G401 (cell line): ENCODE measurements at places on chromosomes 3 and 15. TPM values are rescaled to one million over a fixed set of nuclear protein-coding genes. Genes with fewer than 3 reads are reported as not detected.

SLC12A6 gene
- total RNA-seq = 2.8 and 3.4 TPM in 2 replicates

GRCh38 chr15:63373330-63373729, 8.3 kb downstream of the CA12 start:
- DNase-seq = no peak

- peak; percentile 27 for DNase-seq
These were observed 56.6 kb upstream of the PRTG start for GRCh38 chr15:55799291-55800212.

EFHB gene
- not detected in 2 replicates for total RNA-seq

DNA sequence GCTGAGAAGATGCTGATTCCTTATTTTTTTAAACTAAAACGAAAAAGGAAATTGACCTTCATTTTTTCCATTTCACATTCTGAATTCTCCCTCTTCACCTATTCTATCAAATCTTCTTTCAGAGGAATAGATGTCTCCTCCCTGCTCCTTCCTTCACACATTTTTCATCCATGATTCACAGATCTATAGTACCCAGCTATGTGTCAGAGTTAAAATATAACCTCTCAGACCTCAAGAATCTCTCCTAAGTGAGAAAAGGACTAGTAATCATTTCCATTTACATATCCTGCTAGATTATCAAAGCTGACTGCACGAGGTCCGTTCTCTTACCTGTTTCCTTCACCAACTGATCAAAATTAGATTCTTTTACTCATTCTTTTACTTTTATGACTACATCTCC, 1297.6 kb upstream of the ALCAM start:
- no peak for DNase-seq

DNA sequence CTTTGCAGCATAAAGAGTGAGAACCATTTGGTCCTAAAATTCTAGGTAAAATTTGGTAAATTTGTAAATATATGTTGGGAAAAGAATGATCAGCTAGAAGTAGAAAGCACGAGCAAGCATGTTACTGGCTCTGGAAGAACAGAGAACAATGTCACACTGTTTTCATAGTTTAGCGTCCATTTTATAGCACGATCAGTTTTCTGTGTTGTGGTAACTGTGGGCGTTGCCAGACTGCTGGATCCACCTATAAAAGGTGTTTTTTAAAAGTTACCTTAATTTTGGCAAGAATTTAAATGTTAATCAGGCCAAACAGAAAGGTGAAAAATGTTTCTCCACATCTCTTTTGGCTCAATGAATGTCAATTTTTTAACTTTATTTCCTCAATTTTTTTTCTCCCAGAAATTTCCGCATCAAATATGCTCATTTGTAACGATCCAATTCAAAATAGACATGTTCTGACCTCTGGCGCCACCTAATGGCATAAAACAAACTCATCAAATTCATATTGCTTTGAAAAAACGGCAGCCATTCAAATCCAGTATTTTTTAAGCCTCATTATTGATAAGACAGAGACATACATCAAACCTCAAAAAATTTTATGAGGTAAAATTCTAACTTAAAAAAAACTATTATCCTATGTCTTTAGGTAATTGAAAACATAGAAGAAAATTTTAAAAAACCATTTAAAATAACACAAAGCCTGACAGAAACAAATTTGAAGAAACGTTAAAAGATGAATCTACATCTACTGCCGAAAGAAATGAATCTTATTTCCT, 5.5 kb upstream of the GP5 start:
- DNase-seq = peak; percentile 65

SUSD5 gene
- 9.2 and 16.6 TPM in 2 replicates for total RNA-seq

BCL2A1 gene
- not detected in 2 replicates for total RNA-seq

DNA sequence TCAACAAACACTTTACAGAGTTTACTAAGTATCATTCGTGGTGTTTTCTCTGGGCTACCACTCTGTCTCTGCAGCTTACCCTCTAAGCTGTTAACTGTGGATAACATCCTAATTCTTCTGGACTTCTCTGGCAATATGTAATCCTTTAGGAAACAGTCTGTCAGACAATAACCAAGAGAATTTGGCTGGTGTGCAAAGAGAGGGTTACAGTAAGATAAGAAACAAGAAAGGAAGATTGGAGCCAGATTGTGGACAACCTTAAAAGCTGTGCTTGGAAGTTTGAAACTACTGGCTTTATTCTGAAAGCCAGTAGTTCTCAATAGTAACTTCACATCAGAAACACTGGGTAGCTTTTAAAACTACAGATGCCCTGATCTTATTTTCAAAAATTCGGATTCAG, 778 bp downstream of the ARL6 start:
- peak; percentile 19 for DNase-seq

DNA sequence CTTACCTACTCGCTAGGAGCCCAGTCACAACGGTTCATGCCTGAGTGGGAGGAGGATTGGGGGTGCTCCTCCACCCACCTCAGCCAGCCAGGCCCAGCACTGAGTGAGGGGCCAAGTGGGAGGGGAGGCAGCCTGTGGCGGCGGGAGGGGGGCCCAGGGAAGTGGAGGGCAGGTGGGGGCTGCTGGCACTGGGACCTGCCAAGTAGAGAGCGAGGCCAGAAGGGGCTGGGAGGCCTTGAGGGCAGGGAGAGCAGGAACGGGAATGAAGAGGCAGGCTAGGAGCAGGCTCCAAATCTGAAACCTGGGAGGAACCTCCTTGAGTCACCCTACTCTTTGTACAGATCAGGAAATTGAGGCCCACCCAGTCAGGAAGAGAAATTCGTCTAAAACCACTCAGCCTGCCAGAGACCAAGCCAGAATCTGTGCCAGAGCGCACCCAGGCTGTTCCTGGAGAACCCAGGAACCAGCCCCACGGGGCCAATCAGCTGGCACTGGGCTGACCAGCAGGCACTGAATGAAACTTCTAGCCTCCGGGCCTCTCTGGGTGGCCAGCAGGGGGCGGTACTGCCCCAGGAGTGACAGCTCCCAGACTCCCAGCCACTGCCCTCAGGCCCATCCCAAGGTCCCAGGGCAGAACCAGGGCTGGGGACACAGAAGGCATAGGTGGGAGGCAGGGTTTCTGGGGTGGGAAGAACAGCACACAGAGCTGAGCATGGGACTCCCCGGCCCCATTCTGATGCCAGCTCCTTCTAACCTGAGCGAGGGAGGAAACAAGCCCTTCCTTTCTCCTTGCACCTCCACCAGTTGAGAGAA, 14.8 kb upstream of the CYP11A1 start:
- peak; percentile 85 for DNase-seq

DNA sequence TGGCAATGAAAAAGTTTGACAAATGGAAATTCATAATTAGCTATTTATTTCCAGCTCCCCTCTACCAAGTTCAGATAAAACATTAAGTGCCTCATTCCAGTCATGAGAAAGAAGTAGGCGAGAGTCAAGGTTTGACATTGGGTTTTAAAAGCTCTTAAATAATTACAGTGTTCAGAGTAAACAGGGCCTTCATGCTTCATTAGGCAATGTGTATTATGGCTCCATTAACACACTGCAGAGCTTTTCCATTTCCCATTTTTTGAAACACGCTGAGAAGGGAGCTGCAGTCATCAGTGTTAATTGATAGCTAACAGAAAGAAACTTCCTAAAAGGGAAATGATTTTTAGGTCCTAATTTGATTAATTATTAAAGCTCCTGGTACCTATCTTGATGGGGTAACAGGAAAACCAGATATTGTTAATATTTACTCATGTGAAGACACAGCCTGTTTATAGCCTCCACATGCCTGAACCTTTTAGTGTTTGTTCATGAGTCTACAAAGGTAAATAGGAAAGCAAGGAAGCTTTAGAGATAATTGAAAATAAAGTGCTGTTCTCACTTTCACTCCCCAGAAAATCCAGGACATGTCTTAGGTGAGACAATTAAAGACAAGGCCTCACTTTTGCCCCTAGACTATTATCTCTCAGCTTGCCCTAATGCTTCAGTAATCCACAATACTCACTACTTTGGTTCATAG, 28.7 kb downstream of the SST start:
- DNase-seq = no peak

FBXW12 gene
- total RNA-seq = 0.68 TPM in 1 of 2 replicates, not detected in the other

- no peak for DNase-seq
These were observed 642.8 kb upstream of the NR2F2 start for GRCh38 chr15:95687686-95688085.

NMNAT3 gene
- not detected in 2 replicates for total RNA-seq

- no peak for DNase-seq
These were observed 9.9 kb upstream of the LEKR1 start for GRCh38 chr3:156816091-156816793.

GRCh38 chr15:44157679-44158078, 37.4 kb downstream of the FRMD5 start:
- no peak for DNase-seq

DNA sequence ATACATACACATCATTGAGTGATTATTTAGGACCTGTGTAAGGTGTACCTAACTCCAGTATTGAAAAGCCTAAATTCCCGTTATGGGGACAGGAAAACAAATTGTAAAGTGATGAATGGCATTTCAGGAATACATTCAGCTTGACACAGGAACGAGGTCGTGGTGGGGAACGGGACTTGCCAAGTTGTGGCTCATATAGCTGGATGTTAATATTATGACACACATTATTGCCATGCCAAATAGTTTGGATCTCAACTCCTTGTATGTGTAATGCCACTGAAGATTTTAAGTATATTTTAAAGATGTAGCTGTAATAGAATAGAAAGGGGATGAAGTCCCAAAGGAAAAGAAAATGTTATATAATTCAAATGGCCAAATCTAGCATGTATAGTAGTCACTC, 227.2 kb upstream of the GOLIM4 start:
- DNase-seq = no peak

DNA sequence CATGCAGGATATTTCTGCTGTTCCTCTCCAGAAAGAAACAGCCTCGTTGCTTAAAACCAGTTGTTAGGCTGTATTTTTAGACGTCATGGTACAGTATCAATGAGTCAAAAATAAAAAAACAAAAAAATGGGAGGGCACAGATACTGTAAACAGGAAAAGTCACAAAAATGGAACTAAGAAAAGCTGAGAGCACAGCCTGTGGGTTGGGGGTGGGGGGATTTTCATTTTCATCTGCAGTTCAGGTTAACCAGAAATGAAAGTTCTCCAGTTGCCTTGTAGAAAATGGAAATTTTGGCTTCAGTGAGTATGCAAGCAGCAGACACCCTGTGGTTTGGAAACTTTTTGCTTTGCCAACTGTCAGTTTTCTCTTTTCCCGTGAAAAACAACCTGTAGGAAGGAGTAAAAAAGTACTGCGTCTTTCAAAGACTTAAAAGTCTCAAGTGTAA, 59.0 kb downstream of the FRMD4B start:
- DNase-seq = no peak

PYDC2 gene
- total RNA-seq = not detected in 2 replicates

DNA sequence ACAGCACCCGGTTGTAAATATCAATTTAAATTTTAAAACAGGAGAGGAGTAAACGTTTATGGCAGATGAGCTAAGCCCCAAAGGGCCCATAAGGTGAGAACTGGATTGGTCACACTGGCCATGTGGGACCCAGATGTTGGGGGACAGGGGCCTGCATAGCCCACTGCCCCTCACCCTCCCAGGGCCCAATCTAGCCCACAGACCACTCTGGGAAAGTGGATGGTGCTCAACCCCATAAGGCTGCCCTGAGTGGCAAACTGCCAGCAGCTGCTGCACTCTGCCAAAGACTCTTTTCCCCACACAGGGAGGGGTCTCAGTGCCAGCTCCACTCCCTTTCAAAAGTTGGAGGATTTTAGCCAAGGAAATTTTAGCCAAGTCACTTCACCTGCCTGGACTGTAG, 42.5 kb downstream of the CCDC12 start:
- DNase-seq = no peak

DNA sequence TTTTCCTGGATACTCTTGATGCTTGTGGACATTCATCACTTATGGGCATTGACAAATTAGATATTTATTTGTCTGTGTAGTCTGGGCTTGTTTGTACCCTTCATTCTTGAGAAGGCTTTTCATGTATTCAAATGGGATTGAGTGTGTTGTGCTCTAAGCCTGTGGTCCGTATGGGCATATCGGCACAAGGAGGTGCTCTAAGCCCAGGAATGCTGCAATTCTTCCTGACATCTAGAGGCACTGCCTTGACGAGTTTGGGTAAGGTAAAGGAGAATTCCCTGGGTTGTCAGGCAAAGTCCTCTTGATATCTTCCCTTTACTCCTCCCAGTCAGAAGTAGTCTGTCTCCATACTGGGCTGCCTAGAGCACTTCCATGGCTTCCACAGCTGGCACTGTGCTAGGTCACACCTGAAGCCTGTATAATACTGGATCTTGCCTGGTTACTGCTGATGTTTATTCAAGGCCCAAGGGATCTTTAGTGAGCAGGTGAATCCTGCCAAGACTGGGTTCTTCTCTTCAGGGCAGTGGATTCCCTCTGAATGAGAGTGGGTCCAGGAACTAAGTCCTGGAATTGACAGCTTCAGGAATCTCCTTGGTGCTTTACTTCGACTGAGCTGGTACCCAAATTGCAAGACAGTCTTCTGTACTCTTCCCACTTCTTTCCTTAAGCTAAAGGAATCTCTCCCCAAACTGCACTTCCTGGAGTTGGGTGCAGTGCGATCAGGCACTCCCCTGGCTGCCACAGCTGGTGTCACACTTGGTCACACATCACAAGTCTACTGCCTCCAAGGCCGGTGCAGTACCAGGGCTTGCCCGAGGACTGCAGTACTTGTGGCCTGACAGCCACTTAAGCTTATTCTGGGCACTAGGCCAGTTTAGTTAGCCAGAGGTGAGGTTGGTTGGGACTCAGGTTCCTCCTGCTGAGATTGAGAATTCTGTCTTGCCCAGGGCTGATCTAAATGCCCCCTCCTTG, 46.0 kb downstream of the GALK2 start:
- DNase-seq = no peak

DNA sequence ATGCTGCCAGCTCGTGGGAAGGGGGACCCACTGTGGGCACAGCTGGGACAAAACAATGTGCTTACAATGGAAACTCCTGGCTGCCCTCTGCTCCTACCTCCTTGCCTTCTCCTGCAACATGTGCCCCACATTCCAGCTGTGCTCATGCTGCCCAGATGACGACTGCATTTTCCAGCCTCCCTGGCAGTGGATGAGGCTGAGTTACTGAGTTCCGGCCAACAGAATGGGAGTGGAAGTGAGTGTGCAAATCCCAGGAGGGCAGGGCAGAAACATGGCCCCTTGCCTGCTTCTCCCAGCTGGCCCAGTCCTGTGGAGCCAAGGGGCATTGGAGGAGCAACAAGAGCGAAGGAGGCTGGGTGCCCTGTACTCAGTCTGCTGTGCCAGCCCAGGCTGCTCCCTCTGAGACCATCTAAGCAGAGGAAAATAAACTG, 17.1 kb downstream of the KLF15 start:
- DNase-seq = no peak

SLC22A14 gene
- total RNA-seq = not detected in 2 replicates

BFSP2 gene
- total RNA-seq = not detected in 2 replicates

MINAR1 gene
- total RNA-seq = 0.20 and 0.31 TPM in 2 replicates
